ENCODE measurements at places on chromosomes 2 and 18.

GRCh38 chr2:64634345-64635267 is 19.1 kb downstream of the SERTAD2 start:
- DNase-seq: no peak

DNA sequence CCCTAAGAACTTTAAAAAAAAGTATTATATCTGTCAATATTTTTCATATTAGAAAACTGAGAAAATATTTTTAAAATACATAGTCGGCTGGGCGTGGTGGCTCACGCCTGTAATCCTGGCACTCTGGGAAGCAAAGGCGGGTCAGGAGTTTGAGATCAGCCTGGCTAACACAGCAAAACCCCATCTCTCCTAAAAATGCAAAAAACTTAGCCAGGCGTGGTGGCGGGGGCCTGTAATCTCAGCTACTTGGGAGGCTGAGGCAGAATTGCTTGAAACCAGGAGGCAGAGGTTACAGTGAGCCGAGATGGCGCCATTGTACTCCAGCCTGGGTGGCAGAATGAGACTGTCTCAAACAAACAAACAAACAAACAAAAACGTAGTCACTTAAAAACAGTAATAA is 5.1 kb upstream of the KCMF1 start:
- no peak for DNase-seq

DNA sequence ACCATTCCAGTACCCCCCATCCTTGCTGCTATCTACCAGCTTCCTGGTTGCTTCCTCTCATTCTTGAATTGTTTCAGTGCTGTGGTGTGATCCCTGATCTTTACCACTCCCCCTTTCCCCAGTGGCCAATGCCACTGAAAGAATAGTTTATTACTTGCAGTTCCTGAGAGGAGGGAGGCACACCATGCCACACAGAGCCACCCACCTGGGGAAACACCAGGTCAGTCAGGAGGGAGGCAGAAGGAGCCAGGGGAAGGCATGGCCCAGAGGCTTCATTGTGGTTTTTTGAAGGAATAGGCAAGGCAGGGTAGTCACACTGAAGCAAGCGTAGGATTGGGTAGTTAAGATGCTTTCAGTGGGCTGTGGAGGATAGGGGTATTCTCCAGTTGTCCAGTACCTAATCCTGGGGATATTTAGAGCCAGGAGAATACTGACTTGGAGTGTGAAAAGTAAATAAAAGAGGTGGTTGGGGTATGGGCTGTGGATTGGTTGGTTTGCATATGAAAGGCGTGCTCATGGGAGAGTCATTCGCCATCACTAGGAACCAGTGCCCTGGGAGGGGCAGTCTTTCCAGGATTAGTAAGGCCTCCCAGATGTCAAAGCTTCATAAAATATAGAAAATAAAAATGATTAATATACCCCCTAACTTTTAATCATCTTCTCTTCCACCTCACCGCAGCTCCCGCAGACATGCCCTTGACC is 6.7 kb upstream of the TMEM177 start:
- no peak for DNase-seq

DNA sequence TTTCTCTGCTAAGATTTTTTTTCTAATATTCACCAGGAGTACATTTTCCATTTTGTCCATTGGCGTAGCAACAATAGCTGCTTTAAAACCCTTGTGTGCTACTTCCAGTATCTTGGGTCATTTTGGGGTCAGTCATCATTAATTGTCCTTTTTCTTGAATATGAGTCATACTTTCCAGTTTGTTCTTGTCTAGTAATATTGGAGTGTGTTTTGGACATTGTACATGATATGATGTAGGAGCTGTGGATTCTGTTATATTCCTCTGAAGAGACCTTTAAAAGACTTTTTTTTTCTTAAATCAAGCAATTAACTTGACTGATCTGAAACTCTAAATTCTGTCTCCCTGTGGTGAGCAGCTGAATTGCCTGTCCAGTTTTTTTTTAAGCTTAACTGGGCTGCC is 40.8 kb downstream of the AGPS start:
- DNase-seq: peak; percentile 4
